ENCODE measurements at places on chromosomes 6 and 20.

DNA sequence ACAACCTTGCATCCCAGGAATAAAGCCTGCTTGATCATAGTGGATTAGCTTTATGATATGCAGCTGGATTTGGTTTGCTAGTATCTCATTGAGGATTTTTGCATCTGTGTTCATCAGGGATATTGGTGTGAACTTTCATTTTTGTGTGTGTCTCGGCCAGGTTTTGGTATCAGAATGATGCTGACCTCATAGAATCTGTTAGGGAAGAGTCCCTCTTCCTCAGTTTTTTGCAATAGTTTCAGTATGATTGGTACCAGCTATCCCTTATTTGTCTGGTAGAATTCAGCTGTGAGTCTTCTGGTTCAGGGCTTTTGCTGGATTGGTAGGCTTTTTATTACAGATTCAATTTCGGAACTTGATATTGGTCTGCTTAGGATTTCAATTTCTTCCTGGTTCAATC is 132.5 kb downstream of the ZFAND3 start:
- DNase-seq: no peak

GRCh38 chr6:7041511-7042026 is 66.2 kb upstream of the RREB1 start:
- peak; percentile 24 for DNase-seq

DNA sequence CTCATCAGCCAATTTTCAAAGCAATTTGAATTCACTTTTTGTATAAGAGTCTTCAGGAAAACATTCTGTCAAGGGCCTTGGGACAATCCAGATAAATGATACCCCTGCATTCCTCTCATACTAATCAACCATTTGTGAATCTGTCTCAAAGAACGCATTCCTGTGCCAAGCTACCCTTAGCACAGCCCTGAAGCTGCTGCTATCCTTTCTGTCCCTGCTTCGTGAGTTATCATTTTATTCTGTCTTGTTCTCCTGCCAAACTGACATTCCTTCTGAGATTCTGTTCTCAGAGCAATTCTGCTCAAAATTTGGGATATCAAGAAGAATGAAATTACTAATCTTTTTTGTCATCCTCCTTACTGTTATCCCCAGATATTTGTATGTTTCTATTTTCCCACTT is 213.9 kb upstream of the STXBP5 start:
- no peak for DNase-seq

GRCh38 chr20:45368221-45368980 is 5.4 kb downstream of the SYS1 start:
- peak; percentile 82 for DNase-seq

- no peak for DNase-seq
Observed at GRCh38 chr6:115358616-115359015, 702.1 kb downstream of the FRK start.

GRCh38 chr6:139757784-139758183 is 383.3 kb upstream of the CITED2 start:
- DNase-seq: no peak

GRCh38 chr6:21666201-21666691 is 72.7 kb downstream of the SOX4 start:
- DNase-seq: no peak

GRCh38 chr6:138465007-138465645 is 34.2 kb downstream of the NHSL1 start:
- no peak for DNase-seq

DNA sequence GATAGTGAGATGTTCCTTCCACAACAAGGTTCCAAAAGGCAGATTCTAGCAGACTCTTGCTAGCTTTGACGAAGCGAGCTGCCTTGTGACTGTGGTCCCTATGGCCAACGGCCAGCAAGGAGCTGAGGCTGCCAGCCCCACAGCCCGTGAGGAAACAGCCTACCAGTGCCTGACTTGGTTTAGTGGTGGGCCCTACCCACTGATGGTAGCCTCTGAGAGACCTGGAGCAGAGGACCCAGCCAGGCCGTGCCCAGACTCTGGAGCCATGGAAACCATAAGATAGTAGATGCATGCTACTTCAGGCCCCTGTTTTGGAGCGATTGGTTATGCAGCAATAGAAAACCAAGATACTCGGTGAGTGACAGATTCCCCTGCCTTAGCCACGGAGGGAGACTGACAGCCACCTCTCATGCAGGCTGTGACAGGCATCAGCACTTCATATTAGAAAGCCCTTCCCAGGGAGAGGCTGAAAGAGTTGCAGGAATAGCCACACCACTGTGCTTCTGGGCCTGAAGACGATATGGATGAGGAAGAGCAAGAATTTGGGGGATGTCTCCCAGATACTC is 19.2 kb downstream of the PSMG4 start:
- no peak for DNase-seq

DNA sequence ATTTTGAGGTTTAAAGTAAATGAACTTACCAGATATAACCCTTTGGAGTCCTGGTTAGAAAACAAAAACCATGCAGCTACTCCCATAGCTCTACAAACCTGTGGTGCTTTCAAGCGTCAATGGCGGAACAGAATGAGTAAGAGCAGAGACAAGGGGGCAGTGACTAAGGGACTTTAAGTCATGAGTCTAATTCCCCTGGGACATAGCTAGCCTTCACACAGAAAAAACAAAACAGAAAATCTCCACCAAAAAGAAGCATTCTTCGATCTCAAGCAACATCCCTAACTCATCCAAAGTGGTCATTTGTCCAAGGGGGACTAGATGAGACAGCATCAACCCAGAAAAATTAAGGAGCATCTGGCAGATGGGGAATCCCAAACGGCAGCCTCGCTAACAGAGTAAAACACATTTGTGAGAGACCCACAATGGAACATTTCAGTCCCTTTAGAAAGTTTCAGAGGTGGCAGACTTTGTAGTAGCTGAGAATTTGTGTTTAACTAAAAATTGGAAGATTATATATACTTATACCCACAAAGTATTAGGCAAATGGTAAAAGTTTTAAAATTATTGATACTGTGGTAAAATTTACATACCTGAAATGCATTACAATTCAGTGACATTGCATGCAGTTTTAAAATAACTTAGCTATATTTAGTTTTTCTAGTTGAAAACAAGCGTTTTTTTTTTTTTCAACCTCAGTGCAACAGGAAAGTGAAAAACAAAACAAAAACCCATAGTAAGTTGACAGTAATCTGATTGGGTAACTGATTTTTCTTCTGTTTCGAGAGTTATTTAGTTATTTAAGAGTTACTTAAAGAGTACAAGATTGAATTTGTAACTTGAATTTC is 67.5 kb downstream of the KCNQ5 start:
- DNase-seq: peak; percentile 58

DNA sequence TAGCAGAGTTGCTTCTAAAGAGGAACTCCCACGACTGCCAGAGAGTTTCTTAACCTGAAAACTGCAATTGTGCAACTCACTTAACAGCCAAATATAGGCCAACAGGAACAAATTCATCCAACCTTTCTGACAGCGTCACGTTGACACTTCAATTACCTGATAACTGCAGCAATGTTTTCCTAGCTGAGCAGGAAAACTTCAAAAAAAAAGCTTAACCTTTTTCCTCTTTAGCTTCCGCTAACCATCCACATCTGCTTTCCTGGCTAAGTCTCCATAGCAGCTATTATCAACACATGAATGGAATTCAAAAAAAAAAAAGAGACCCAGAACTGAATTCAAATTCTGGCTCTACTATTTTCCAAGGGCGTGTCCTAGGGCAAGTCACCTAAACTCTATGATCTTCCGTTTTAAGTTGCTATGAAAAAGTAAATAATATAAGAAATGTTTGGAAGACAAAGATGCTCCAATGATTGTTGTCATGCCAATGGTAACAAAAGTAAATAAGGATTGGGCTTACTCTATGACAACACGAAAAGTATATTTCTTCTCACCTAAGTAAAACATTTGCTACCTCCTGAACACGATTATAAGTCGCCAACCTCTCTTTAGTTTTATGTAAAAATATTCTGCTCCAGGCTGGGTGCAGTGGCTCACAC is 524.6 kb upstream of the JARID2 start:
- DNase-seq: no peak

DNA sequence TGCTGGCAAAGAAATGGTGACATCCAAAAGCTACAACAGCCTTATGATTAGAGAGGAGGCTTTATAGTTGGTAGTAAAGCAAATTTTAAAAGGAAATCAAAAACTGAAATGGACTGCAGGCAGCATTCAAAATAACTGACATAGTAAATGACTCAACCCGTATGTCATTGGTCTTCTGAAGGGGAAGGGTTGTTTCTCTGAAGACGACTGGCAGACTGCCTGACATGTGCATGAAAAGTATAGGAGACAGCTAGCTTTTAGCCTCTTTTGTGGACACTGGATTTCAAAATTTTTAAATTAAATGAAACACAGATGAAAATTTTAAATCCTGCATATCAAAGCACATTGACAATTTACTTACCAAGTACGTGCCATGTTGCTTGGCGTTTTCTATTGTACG is 90.7 kb downstream of the TRMT6 start:
- DNase-seq: no peak

GRCh38 chr20:47934761-47935160 is 149.5 kb upstream of the SULF2 start:
- no peak for DNase-seq

DNA sequence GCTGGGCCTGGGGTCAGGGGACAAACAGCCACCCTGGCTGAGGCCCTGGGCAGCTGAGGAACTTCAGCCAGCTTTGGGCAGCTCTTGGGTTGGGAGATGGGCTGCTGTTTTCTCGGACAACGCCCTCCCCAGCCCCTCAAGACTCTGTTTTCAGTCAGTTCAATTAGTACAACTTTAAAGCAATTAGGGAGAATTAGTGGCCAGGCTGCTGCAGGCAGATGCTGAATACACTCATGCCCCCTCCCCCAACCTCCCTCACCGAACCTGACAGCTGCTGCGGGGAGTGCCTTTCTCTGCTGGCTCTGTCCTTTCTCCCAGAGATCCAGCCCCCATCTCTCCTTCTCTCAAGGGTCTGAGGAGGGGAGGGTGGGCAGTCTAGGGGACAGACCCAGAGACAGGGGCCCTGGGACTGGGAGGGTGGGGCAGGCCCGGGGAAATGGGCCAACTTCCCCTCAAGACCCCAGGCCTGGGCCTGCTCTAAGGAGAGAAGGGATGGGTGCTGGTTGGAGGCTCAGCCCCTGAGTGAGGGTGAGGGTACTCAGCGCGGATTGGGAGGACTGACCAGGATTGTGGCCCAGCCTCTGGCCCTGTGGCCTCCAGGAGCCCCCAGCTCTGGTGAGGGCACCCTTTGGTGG is 17.8 kb upstream of the MYT1 start:
- DNase-seq: no peak

DNA sequence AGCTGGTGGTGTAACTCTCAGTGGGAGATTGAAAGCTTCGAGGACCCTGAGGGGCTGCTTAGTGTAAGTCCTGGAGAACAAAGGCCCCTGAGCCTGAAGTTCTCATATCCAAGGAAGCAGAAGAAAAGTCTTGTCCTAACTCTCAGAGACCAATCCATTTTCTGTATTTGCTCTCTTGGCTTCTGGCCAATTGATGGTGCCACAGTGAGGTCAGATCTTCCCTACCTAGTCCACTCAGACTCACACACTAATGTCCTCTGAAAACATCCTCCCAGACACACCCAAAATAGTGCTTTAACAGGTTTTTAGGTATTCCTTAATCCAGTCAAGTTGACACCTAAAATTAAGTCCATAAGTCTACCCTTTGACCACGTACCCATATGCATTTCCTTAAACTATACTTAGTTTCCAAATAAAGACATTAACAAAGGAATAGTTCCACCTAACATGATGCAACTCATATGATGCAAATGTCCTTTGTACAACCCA is 29.4 kb downstream of the ZNF292 start:
- DNase-seq: no peak

- no peak for DNase-seq
Observed at GRCh38 chr6:148240861-148241477, 101.7 kb upstream of the SASH1 start.

DNA sequence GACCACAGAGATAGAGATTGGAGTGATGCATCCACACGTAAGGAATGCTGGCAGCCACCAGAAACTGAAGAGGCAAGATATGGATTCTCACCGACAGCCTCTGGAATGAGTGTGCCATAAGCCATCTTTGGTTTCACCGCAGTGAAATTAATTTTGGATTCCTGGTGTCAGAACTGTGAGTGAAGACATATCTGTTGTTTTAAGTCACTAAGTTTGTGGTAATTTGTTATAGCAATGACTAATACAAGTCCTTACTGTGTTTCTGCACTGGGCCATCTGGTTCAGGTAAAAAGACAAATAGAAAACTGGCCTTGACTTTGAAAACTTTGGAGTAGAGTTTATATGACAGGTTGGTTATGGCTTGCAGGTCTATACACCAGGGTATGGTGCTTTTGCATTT is 261.9 kb downstream of the PHF3 start:
- DNase-seq: no peak

DNA sequence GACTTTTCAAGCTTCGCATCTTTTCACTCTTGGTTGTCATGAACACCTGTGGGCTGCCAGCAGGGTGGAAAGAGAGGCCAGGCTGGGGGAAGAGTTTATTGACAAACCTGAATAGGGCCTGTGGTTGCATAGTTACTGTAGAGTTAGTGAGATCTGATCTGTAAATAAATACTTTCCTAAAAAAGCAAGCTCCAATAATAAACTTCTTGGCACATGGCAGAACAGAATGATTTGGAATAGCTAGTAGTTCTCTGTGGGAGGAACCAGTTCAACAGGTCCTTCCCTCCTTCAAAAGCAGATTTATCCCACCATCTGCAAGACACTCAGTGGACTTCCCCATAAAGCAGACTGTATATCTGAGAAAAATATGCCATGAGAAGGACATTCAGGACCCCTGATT is 445.0 kb downstream of the HACE1 start:
- no peak for DNase-seq

- DNase-seq: no peak
Observed at GRCh38 chr20:54435015-54435414, 40.4 kb upstream of the DOK5 start.

GRCh38 chr6:155599561-155599960 is 143.9 kb upstream of the NOX3 start:
- DNase-seq: no peak

GRCh38 chr6:166766769-166767168 is 139.7 kb upstream of the RPS6KA2 start:
- no peak for DNase-seq

GRCh38 chr20:23139524-23139923 is 53.4 kb upstream of the CD93 start:
- DNase-seq: no peak

DNA sequence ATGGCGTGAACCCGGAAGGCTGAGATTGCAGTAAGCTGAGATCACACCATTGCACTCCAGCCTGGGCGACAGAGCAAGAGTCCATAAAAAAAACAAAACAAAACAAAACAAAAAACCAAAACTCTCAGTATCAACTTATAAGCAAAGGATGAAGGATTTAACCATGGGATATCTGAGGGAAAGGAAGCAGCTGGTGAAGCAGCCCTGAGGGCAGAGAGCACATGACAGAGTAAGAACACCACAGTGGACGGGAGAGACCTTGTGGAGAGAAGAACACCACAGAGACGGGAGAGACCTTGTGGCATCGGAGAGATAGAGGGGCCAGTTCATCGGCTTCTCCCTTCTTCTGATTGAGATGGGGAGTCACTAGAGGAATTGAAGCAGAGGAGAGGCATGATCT is 697.2 kb downstream of the HDGFL1 start:
- DNase-seq: no peak

DNA sequence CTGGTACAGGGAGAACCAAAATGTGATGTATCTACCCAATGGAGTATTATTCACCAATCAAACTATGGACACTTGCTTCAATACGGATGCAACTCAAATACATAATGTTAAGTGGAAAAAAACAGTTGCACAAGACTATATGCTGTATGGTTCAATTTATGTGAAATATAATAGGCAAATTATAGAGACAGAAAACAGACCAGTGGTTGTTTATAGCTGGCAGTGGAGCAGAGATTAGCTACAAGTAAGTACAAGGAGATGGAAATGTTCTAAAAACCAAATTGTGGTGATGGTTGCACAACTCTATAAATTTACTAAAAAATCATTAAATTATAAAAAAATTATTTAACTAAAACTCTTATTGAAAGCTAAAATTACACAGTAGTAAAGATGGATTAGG is 113.2 kb downstream of the PRDM1 start:
- no peak for DNase-seq
